ENCODE measurements at places on chromosomes 2 and 18.

- DNase-seq, result no peak
Measured at GRCh38 chr2:102601730-102602129, 17.6 kb upstream of the SLC9A2 start.

- DNase-seq, result no peak
Measured at GRCh38 chr2:167842047-167842446, 405.3 kb downstream of the STK39 start.

- DNase-seq, result no peak
Measured at GRCh38 chr18:79588636-79589481, 90.7 kb upstream of the CTDP1 start.

- no peak for DNase-seq
Measured at GRCh38 chr18:51400721-51401120, 203.2 kb upstream of the MEX3C start.

DNA sequence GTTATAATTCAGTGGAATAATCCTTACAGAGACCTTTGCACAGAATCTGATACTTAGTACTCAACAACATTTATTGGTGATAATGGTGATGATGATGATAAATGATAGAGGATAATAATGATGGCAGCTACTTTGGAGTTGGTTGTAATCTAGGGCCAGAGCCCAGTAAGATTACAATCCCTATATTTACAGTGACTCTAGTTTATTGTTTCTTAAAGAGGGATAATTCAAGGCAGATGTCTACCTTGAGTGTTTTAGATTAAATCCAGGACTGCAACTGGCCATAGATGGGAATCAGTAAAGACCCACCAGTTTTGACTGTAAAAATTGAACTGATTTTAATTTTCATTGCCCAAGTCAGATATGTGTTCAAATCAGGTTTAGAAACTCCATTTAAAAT lies 813.9 kb upstream of the CNTNAP5 start:
- DNase-seq, result no peak

- DNase-seq, result no peak
Measured at GRCh38 chr2:148244593-148245292, 223.9 kb downstream of the MBD5 start.

GRCh38 chr2:200181755-200182154 lies 124.7 kb upstream of the SPATS2L start:
- DNase-seq, result no peak

- DNase-seq, result no peak
Measured at GRCh38 chr18:79566771-79567431, 112.7 kb upstream of the CTDP1 start.

Measured in suppressor macrophage treated with lipopolysaccharide for 4 hours (primary cell).